ENCODE measurements at places on chromosomes 16 and 17.

- DNase-seq, result no peak
Measured at GRCh38 chr17:73319766-73320165, 8.0 kb upstream of the CDC42EP4 start.

GRCh38 chr17:66839616-66840015 lies 4.7 kb downstream of the CACNG5 start:
- no peak for DNase-seq

DNA sequence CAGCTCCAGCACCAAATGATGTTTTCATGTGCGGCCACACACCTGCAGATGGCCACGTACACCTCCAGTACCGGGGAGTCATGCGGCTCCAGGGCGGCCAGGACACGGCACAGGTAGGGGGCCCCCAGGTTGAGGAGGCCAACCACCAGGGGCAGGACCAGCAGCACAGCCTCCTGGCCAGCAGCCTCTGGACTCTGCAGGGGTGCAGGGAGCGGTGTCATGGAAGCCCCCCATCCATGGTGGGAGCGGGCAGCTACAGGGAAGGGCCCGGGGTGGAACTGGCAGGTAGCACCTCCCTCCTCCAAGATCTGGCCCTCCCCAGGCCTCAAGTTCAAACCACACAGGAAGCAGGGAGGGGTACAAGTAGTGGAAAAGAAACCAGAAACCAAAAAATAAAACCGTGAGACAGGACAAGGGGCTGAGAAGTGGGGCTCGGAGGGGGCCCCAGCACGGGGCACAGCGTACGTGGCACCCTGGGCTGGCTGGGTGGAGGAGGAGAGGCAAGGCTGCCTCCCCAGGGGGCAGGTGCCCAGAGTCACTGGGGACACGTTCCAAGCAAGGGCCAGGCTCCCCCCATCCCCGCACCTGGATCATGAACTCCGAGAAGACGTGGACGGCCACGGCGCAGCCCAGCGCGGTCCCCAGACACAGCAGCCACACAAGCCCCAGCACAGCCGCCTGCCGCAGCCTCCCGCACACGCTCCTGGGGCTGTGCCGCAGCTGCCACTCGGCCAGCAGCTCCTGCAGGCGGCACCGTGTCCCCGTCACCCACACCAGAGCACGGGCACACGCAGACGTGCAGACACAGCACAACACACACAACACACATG lies 7.4 kb downstream of the TMC6 start:
- DNase-seq, result no peak

GRCh38 chr17:55859301-55859795 lies 108.5 kb downstream of the PCTP start:
- DNase-seq, result no peak

- DNase-seq, result no peak
Measured at GRCh38 chr16:58107228-58107627, 22.0 kb downstream of the CFAP20 start.

All from HuH-7 (cell line).